ENCODE measurements at places on chromosomes 5 and 9. TPM values are rescaled to one million over a fixed set of nuclear protein-coding genes. Genes with fewer than 3 reads are reported as not detected.

- no peaks in the 10 kb centered on the region for H3K36me3 ChIP-seq
- H3K27me3 ChIP-seq: peaks cover 4% of the 10 kb centered on the region
- H3K4me1 ChIP-seq: no peaks in the 10 kb centered on the region
Measured at GRCh38 chr9:85466834-85467233, 274.9 kb downstream of the AGTPBP1 start.

GRCh38 chr9:137130176-137130755 lies 8.7 kb upstream of the GRIN1 start:
- no peak for DNase-seq
- no peak overlapping the region for H3K27ac ChIP-seq
- peaks cover 18% of the 10 kb centered on the region for H3K27me3 ChIP-seq
- peaks cover 24% of the 10 kb centered on the region for H3K4me1 ChIP-seq
- H3K4me3 ChIP-seq: peak overlapping the region; percentile 74

The COL5A1 gene
- 21.5 TPM for total RNA-seq

DNA sequence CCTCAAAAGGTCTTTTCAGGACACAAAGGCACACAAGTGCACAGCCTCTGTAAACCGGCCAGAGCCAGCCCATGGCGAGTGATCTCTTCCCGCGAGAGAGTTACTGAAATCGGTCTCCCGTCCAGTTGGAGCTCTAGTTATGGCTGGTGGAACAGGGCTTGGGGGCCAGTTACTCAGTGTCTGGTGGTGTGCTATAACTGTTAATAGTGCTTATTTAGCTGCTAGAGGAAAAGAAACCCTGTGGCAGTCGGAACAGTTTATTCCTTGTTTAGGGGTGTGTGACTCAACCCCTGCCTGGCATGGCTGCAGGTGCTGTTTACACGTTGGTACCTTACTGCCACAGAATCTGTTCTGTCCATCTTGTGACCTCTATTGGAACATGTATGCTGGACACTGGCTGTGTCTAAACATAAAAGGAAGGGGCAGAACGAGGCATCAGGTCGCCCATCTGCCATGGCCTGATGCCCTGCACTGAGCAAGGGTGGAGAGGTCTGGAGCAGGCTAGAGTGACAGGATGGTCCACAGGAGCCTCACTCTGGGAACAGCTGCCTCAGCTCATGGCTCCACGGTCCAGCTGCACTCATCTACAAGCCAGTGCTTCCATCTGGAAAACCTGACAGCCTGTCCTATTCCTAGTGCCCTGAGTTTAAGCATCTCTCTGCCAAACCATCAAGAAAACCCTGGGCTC lies 49.6 kb upstream of the SIMC1 start:
- H3K4me3 ChIP-seq: no peak overlapping the region
- no peak overlapping the region for H3K27ac ChIP-seq
- H3K4me1 ChIP-seq: peaks cover 3% of the 10 kb centered on the region
- H3K36me3 ChIP-seq: no peaks in the 10 kb centered on the region
- DNase-seq: no peak

GRCh38 chr5:35861718-35862117 lies 5.0 kb downstream of the IL7R start:
- H3K36me3 ChIP-seq: no peaks in the 10 kb centered on the region
- DNase-seq: no peak
- H3K27me3 ChIP-seq: no peaks in the 10 kb centered on the region
- no peak overlapping the region for H3K27ac ChIP-seq
- H3K4me1 ChIP-seq: peaks cover 3% of the 10 kb centered on the region
- H3K4me3 ChIP-seq: no peak overlapping the region

GRCh38 chr5:122434205-122434970 lies 122.4 kb downstream of the SNCAIP start:
- peaks cover 3% of the 10 kb centered on the region for H3K4me1 ChIP-seq
- no peak overlapping the region for H3K4me3 ChIP-seq
- peaks cover 1% of the 10 kb centered on the region for H3K36me3 ChIP-seq
- H3K27ac ChIP-seq: no peak overlapping the region

DNA sequence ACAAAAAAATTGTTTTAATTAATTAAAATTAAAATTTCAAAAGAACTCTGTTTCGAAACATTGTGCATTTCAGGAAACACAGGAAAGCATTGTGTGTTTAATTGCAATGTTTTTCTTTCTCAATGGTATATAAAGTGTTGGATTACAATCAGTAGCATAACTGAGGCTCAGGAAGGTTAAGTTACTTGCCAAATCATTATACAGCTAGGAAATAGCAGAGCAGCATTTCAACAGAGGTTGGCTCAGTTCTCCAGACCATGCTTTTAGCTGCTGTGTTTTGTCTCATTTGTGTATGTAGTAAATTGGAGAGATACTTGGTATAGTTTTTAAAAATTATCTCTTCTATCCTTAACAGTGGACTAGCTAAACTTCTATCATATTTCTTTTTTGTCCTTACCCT lies 30.0 kb upstream of the CAMLG start:
- H3K4me1 ChIP-seq: no peaks in the 10 kb centered on the region
- no peaks in the 10 kb centered on the region for H3K27me3 ChIP-seq
- peaks cover 19% of the 10 kb centered on the region for H3K36me3 ChIP-seq
- H3K4me3 ChIP-seq: no peak overlapping the region

The GRM6 gene
- total RNA-seq: not detected

- no peak for DNase-seq
- H3K36me3 ChIP-seq: peaks cover 6% of the 10 kb centered on the region
- no peak overlapping the region for H3K4me3 ChIP-seq
- peaks cover 8% of the 10 kb centered on the region for H3K4me1 ChIP-seq
Measured at GRCh38 chr5:77993141-77993854, 217.2 kb upstream of the TBCA start.

DNA sequence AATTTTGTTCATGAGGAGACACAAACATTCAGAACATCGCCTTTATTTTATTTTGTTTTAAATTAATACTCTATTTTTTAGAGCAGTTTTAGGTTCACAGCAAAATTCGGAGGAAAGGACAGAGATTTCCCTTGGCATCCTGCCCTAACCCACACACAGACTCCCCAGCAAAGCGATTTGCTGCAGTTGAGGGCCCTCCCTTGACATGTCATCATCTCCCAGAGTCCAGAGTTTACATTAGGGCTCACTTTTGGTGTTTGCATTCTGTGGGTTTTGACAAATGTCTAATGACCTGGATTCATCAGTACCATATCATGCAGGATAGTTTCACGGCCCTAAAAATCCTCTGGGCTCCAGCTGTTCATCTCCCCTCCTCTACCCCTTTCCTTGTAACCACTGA lies 33.6 kb upstream of the COL5A1 start:
- H3K4me1 ChIP-seq: no peaks in the 10 kb centered on the region
- DNase-seq: no peak
- H3K27ac ChIP-seq: no peak overlapping the region
- H3K27me3 ChIP-seq: peaks cover 3% of the 10 kb centered on the region

The MCIDAS gene
- total RNA-seq: not detected

The FLT4 gene
- total RNA-seq: 2.0 TPM

DNA sequence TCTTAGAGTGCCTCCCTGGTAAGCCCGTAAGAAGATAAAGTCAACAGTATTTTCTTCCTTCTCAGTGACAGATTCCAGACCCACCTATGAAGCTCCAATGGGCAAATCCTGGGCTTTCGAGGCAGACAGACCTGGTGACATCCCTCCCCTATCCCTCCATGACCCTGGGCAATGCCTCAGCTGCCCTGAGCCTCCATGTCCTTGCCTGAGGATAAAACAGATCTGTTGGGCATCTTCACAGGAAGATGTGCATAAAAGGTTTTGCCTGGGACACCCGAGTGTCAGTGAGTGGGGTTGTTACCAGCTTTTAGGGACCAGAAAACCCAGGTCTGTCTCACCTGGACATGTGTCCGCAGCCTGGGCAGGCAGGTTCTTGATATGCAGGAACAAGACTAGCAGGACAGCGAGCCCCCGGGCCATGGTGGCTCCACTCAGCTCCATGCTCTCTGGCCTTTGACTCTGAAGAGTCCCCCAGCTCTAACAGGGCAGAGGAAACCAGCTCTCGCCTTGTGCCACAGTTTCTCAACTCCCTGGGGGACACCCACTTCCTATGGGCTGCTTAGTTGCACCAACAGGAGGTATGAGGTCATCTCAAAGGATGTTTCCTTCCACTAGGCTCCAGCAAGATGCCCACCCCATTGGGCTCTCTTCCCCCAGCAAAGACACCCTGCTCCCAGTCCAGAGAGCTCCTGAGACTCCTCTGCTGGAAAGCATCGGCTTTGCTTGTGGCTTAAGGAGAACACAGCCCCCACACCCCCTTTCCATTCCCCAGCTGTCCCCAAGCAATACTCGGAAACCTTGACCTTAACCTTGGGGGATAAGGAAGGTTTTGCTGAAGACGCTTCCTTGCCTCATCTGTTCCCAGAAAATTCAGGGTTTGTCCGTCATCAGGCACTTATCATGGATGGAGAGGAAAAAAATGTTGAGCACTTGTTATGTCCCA lies at the start of gene FCN1:
Gene FCN1 (minus strand): TSS at position 482 of the 943 bp plus-strand sequence. CDS start 41 bp downstream, at position 441.
- no peaks in the 10 kb centered on the region for H3K4me1 ChIP-seq
- H3K27ac ChIP-seq: no peak within 1 kb of the TSS
- DNase-seq: no peak
- no peaks in the 10 kb centered on the region for H3K36me3 ChIP-seq

The TPPP gene
- total RNA-seq: 2.6 TPM

GRCh38 chr9:108322326-108323098 lies 533.3 kb downstream of the ACTL7B start:
- H3K27ac ChIP-seq: no peak overlapping the region
- peaks cover 25% of the 10 kb centered on the region for H3K27me3 ChIP-seq
- no peak for DNase-seq
- no peak overlapping the region for H3K4me3 ChIP-seq

- H3K4me1 ChIP-seq: peaks cover 1% of the 10 kb centered on the region
- peak overlapping the region; percentile 15 for H3K27ac ChIP-seq
- H3K4me3 ChIP-seq: no peak overlapping the region
- H3K36me3 ChIP-seq: no peaks in the 10 kb centered on the region
Measured at GRCh38 chr9:792331-793260, 48.9 kb upstream of the DMRT1 start.

- peaks cover 53% of the 10 kb centered on the region for H3K27me3 ChIP-seq
- DNase-seq: peak; percentile 26
- peaks cover 6% of the 10 kb centered on the region for H3K4me1 ChIP-seq
- H3K36me3 ChIP-seq: peaks cover 2% of the 10 kb centered on the region
Measured at GRCh38 chr9:122228568-122229484, at the start of gene LHX6. Gene LHX6, minus strand, starts transcription at chr9:122228957. Its CDS starts 217 bp downstream, at chr9:122228740.

GRCh38 chr5:172178991-172179989 lies 8.7 kb downstream of the STK10 start:
- H3K27ac ChIP-seq: no peak overlapping the region
- peaks cover 3% of the 10 kb centered on the region for H3K36me3 ChIP-seq
- H3K4me1 ChIP-seq: peaks cover 5% of the 10 kb centered on the region

The RASA1 gene
- total RNA-seq: 42.6 TPM

GRCh38 chr5:169336242-169336641 lies 35.3 kb upstream of the SLIT3 start:
- no peak overlapping the region for H3K4me3 ChIP-seq
- no peaks in the 10 kb centered on the region for H3K4me1 ChIP-seq
- no peak for DNase-seq

The NXNL2 gene
- 0.31 TPM for total RNA-seq

- peaks cover 2% of the 10 kb centered on the region for H3K36me3 ChIP-seq
- peaks cover 8% of the 10 kb centered on the region for H3K4me1 ChIP-seq
- no peak overlapping the region for H3K27ac ChIP-seq
- no peaks in the 10 kb centered on the region for H3K27me3 ChIP-seq
Measured at GRCh38 chr9:69346596-69347390, 21.8 kb downstream of the ENTREP1 start.

The MUSK gene
- not detected for total RNA-seq

DNA sequence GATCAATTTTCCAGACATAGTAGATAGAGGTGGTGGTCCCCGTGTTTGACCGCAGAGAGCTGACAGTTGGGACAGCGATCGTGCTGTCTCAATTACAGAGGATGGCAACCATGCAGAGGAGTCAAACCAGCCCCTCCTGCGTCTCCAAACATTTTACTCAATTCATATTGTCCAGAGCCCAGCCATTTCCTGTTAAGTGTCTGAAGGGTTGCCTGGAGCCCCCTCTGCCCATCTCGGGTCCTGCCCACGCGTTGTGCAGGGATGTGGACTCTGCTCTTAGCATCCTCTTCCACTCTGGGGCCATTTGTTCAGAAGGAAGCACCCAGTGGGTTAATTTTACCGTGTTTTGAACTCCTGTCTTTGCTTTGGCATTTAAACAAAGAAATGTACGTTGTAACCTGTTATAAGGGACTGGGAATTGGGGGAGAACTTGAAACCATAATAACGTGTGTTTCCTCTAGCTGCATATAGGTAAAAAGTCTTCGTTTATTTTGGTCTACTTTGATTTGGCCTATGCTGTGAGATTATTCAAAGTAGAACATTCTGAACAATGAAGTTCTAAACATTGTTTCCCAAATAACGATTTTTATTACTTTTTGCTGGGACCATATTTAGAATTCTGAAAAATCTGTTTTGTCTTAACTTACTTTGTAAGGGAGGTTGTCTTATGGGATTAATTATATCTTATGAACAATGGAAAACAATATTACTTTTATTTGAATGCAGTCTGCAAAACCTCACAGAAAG lies 876 bp downstream of the EGFLAM start:
- H3K27me3 ChIP-seq: peaks cover 83% of the 10 kb centered on the region
- DNase-seq: no peak
- H3K4me3 ChIP-seq: peak overlapping the region; percentile 77
- H3K27ac ChIP-seq: no peak overlapping the region
- H3K36me3 ChIP-seq: no peaks in the 10 kb centered on the region
- H3K4me1 ChIP-seq: peaks cover 21% of the 10 kb centered on the region

- DNase-seq: no peak
- peaks cover 3% of the 10 kb centered on the region for H3K4me1 ChIP-seq
- no peaks in the 10 kb centered on the region for H3K36me3 ChIP-seq
Measured at GRCh38 chr5:2857837-2858236, 106.4 kb upstream of the IRX2 start.

- no peaks in the 10 kb centered on the region for H3K36me3 ChIP-seq
- no peak for DNase-seq
- H3K4me1 ChIP-seq: no peaks in the 10 kb centered on the region
- H3K27ac ChIP-seq: no peak overlapping the region
- H3K27me3 ChIP-seq: peaks cover 9% of the 10 kb centered on the region
Measured at GRCh38 chr5:173542964-173543363, 73.5 kb downstream of the BOD1 start.

DNA sequence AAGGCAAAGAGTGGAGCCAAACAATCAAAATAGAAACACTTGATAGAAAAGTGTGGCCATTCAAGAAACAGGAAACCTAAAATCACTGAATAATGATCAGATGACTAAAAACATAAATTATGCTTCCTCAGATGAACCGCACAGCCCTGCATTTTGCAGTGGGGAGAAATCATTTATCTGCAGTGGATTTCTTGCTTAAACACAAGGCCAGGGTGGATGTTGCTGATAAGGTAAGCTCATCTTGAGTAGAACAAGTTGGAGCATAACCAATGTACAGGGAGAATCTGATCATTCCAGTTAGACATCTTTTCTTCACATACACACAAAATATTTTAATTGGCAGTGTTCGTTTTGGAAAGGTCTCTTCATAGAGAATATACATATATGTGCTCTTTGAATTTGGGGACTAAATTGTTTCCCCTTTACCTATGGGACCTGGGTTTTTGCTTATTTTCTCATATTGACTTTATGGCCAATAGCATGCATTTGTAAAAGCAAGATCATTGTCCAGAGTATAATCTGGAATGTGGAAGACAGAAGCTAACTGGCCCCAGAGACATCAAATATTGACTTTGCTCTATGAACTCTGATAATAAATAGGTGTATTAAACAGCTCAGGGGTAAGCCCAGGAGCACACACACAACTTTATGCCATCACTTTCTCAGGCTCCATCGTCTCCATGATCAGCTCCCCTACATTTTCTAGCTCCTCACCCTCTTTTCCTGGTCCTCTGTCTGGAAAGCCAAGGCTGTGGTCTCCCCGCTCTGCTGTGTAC lies 9.1 kb downstream of the ANKDD1B start:
- H3K4me3 ChIP-seq: no peak overlapping the region
- DNase-seq: no peak
- H3K27me3 ChIP-seq: no peaks in the 10 kb centered on the region

Measured in progenitor cell of endocrine pancreas (in vitro differentiated cells).